NCI-H510A treated with DMSO at 0.1 percent for 48 hours (cell line): ENCODE measurements at places on chromosomes 12 and 14.

DNA sequence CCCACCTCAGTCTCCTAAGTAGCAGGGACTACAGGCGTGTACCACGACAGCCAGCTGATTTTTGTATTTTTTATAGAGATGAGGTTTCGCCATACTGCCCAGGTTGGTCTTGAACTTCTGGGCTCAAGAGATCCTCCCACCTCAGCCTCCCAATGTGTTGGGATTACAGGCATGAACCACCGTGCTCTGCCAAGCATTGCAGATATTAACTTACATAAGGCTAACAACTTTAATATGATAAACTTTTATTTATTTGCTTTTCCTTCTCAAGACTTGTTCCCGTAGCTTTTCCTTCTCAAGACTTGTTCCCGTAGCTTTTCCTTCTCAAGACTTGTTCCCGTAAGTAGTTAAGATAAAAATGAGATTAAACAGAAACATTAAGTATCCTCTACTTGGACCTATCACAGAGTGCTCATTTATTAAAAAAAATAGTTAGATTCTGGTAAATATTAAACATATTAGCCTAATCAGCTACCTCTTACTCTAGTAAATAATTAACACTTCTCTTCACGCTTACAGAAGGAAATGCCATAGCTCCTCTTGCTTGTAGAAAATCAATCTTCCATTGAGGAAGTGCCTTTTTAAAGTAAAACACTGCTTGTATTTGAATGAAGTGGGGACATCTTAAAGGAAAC, 157.7 kb upstream of the KITLG start:
- no peak for DNase-seq

GRCh38 chr12:54358191-54358944, 5.9 kb downstream of the GPR84 start:
- DNase-seq: peak; percentile 56

- no peak for DNase-seq
Observed at GRCh38 chr12:94831081-94831751, 172.3 kb downstream of the NDUFA12 start.

DNA sequence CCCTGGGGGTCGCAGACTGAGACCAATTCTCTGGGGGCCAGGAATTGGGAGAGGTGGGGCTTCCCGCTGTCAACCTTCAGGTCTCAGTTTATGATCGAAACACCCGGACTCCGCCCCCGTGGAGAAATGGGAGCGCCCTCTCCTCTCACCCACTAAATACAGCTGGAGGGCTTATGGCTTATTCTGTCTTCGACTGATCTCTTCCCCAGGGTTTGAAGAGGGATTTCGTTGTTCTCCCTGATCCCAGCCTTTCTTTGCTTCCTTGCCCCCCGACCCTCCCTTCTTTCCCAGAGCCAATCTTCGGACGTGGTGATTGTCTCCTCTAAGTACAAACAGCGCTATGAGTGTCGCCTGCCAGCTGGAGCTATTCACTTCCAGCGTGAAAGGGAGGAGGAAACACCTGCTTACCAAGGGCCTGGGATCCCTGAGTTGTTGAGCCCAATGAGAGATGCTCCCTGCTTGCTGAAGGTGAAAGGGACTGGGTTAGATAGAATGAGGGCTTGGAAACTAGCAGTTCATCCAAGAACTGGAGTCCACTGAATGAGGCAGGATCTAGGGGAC, 607 bp downstream of the OS9 start:
- DNase-seq: peak; percentile 57

- DNase-seq: peak; percentile 90
Observed at GRCh38 chr12:11553871-11554533, 95.5 kb upstream of the ETV6 start.

DNA sequence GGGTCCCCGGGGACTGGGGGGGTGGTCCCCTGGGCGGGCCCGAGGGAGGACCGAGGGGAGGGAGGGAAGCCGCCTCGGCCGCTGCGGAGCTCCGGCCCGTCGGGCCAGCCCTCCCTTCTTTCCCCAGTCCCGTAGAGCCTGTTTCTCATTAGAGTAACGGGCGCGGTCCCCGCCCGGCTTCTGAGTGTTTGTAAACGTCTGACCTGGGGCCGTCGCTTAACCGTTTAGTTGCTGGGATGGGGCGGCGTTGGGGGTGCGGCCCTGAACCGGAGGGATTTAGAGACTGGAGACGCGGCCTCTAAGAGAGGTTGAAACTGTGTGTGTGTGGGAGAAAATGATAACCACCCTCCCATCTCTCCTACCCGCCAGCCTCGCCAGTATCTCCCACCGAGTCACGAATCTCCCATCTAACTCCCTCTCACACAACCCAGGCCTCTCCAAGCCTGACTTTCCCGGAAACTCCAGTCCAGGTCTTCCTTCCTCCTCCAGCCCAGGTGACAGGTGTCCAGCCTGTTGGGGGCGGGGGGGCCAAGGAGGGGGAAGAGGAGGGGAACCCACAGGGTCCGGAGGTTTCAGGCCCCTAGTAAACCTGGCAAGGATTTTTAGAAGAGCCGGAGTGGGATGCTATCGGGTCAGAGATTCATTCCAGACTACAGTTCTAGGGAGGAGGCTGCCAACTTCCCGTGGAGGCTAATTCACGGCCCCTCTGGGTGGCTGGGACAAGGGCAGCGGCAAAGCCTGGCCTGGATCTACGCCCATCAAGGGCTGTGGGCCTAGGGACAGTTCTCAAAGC, 1.1 kb upstream of the NFATC4 start:
- peak; percentile 98 for DNase-seq

GRCh38 chr14:72433511-72433910, 460.4 kb downstream of the DPF3 start:
- DNase-seq: no peak

GRCh38 chr12:85564786-85565185, 271.4 kb downstream of the RASSF9 start:
- DNase-seq: no peak

DNA sequence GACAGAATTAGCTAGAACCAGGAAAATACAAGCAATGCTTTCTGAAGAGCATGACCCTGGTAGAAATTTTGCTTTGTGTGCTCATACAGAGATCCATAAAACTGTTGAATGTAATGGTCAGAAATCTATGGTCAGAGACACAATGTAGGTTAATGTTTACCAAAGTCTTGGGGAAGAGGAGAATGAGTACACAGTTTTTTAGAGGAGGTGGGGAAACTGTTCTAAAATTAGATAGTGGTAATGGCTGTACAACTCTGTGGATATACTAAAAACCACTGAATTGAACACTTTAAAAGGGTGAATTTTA, 109.5 kb upstream of the ARHGAP5 start:
- no peak for DNase-seq

- no peak for DNase-seq
Observed at GRCh38 chr12:84218406-84218805, 694.2 kb downstream of the SLC6A15 start.

- peak; percentile 61 for DNase-seq
Observed at GRCh38 chr12:51391283-51392123, at the start of gene GALNT6. GALNT6 (minus strand) TSS chr12:51391406; CDS start chr12:51379781, 11,625 bp downstream.

DNA sequence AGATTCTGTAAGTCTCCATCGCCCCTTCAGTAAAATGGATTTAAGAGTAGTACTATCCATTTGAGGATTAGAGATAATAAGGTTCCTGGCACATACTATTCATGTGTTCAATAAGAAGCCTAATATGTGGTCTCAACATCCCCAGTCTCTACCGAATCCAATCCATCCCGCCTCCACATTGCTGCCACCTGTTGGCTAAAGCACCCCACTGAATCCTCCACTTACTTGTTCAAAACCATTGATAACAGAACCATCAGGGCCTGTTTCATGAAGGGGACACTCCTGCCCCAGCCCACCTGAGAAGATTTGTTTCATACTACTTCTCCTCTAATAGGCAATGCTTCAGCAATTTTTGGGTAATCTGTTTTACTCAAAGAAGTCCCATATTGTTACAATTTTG, 147.5 kb downstream of the SLC2A13 start:
- DNase-seq: no peak

DNA sequence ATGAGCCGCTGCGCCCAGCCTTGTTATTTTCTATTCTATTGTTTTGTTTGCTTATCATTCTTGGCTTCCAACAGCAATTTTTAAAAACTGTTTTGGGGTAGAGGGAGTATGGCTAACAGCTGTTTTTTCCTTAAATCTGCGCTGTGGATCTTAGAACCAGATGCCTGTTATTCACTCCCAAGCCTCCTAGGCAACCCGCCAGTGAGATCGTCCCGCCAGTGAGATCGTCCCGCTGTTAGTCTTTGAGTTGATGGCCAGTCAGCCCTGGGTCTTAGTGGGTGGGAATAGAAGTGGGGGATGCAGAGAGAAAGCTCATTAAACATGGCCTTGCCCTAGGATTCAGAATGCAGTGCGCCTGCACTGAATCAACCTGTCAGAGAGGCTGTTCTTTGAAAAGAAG, 67.3 kb upstream of the BICD1 start:
- no peak for DNase-seq

GRCh38 chr14:30985796-30986195, 39.7 kb upstream of the AP4S1 start:
- DNase-seq: no peak

DNA sequence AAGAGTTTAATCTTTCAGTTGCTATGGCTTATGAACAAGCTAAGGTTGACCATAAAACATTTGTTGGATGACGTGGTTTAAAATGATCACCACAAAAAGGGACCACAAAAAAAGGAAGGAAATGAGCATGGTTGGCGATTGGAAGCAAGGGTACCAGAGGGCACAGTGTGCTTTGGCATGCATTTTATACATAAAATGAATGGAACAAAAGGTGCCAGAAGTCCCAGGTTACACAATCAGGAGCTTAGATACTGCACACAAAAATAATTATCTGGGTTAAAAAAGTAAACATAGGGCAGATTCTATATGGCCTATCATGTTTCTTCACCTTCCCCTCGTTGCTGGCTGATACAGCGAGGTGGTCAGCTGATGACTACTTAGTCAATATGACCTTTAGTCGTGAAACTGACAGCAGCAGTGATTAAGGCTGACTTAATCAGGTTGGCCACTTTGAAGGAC, 50.7 kb downstream of the ZC3H14 start:
- no peak for DNase-seq

DNA sequence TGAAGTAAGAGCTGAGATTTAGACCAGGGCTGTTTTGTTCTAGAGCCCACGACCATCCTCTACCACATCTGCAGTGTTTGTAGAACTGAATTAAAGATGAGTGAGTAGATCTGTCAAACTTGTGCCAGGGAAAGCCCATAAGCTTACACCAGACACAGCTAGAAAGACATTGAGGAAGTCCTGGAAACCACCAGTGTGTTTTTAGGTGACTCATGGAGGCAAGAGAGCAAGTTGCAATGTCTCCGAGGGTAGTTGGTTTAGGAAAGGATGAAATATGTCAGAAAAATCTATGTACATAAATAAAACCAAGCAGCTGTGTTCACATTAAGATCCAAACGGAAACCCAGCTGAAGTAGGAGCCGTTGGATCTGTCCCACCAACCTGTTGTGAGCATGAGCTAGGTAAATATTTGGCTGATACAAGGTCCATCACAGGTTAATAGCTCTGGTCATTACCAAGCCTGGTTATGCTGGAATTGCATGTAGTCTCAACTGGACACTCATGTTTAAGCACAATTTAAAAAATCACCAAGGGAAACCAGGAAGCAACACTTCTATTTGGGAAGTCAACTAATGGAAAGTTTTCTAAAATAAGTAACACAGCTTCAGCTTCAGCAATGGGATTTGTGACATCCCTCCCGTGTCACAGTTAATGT, 49.9 kb upstream of the PLEKHG3 start:
- peak; percentile 6 for DNase-seq

DNA sequence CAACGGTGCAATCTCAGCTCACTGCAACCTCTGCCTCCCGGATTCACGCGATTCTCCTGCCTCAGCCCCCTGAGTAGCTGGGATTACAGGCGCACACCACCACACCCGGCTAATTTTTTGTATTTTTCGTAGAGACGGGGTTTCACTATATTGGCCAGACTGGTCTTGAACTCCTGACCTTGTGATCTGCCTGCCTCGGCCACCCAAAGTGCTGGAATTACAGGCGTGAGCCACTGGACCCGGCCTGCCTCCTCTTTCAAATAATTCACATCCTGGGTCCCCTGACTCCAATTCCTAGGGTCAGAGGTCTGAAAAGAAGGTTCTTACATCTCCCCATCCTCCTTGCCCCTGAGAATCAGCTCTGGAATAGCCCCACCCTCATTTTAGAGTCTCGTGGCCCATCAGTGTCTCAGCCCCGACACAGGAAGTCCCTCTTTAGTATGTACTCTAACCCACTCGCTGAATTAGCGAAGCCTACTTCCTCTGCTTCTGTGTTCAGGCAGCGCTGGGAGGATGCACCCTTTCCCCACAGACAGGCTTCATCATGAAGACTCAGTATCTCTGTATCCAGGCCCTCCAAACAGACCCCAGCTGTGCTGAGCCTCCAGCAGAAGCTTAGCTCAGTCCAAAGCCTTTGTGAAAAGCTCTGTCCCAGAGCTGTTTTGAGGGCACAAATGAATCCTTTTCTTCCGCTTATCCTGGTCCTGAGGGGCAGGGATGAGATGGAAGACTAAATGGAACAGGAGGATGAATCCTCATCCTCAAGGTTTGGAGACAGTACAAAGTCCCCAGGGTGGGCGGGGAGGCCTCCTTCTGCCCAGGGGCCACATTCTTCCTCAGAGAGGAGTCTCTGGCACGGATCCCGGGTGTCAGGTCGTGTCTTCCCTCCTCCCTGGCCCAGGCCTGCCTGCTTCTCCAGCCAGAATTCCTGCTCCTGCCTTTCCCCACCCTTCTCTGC, 3.5 kb downstream of the LPAR5 start:
- peak; percentile 15 for DNase-seq
